IPS DF 19.7 (cell line): ENCODE measurements at places on chromosomes 2 and 18.

DNA sequence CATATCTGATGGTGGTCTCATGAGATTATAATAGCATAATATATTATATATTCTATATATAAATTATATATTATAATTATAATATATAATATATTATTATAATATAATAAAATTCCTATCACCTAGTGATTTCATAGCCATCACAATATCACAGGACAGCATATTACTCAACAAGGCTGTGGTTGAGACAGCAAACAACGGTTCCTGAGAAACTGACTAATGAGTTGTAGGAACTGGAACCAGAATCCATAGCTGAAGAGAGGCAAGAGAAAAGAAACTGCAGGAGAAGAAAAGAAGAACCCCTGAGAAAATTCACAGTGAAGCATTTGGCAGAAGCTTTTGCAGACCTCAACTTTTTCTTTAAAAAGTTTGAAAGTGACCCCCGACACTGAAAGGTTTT lies 84.0 kb downstream of the BCL2L11 start:
- DNase-seq, result no peak

DNA sequence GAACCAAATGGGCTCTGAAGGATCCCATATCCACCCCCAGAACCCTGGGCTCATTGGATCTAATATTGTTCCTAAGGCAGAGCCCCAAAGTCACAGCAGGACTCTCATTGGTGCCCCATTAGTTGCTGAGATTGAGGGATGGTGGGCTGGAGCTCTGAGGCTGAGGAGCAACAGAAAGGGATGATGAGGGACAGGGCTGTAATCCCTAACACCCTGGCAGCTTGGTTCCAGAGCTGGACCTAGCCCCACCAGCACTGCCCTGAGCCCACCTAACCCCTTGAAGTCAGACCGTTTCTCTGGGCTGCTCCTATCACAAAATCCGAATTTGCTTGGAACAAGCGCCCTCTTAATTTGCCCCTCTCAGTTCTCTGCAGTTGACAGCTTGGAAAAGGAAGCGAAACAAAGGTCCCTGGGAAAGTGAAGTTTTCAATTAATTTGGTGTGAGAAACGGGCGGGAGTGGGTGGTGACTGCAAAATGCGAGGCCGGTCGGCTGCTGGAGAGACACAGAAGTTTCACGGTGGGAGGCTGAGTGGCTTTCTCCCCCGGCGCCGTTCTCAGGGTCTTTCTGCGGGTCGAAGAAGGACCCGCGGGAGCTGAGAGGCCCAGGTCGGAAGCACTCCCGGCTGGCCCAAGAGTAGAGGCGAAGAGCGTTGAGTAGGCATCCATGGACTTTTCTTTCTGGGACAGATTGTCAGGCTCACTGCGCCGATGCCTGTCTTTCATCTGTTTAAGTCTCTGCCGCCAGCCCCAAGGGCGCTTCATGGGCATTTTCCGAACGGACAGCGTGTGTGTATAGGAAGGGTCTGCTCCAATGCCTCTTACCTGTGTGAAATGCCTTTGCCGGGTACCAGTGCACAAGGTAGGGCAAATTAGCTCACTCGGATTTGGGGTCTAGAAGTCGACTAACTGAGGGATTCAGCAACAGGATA lies 927 bp upstream of the HOXD13 start:
- DNase-seq, result no peak

DNA sequence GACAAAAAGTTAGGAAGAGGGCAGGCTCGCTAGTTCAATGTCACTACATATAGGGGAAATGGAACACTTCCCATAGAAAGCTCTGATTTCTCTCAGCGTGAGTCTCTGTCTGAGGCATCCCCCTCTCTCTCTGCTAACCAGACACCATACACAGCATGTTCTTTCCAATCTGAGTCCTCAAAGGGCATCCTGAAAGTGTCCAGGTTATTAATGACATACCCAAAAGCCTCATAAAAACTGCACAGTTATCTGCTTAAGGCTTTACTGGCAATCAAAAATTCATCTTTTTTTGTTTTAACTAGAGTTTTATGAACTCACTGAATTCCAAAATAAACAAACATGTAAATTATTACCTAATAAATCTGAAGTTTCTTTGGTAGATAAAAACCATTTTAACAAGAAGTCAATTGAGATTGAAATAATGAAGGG lies 137.4 kb downstream of the AFF3 start:
- no peak for DNase-seq

DNA sequence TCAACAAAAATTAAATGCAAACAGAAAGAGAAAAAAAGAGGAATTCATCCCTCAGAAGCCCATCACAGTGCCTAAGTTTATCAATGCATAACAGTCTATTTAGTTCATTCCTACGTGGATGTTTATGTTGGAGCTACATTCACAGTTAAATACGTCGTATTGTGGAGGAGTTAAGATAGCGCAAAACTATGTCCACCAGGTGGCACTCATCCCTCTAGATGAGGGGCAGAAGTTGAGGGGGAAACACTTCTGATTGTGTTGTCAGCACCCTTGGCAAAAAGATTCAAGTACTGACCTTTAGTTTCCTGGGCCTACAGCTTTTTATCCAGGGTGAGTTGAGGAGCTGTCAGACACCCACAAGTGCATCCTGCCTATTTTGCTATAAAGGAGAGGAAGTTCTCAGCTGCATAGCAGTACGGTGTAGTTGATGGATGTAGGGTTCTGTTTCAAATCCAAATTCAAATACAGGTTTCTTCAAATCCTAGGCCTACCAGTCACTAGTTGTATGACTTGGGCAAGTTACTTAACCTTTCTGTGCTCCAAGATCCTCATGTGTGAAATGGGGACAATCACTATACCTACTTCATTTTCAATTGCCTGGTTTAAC lies 26.8 kb upstream of the MYO1B start:
- peak; percentile 50 for DNase-seq

GRCh38 chr18:35861367-35862118 lies 110.9 kb upstream of the RMP24 start:
- no peak for DNase-seq

DNA sequence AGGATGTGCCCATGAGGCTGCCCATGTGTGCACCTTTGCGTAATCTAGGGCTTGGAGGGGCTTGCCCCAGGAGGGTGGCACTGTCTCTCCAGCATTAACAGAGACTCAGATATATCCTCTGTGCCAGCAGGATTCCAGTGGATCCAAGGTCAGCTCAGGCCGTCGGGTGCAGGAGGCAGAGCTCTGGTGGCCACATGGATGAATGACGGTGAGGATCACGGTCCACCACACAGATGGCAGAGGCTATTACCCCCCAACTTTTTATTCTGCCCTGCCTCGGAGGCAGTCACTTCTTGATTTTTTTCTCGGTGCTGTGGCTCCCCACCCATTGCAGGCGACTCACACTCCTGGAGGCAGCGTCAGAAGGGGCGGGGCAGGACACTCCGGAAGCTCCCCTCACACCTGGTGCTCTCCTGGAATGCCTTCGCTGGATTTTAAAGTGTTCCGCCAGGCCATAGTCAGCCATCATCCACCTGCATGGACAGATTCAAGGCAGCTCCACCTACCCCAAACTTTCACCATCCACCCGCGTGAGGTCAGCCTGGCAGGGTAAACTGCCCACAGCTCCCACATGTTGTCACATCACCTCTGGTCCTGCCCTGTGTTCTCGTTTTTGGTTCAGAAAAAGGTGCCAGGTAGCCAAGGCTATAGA lies 602.9 kb upstream of the RAB6C start:
- no peak for DNase-seq

DNA sequence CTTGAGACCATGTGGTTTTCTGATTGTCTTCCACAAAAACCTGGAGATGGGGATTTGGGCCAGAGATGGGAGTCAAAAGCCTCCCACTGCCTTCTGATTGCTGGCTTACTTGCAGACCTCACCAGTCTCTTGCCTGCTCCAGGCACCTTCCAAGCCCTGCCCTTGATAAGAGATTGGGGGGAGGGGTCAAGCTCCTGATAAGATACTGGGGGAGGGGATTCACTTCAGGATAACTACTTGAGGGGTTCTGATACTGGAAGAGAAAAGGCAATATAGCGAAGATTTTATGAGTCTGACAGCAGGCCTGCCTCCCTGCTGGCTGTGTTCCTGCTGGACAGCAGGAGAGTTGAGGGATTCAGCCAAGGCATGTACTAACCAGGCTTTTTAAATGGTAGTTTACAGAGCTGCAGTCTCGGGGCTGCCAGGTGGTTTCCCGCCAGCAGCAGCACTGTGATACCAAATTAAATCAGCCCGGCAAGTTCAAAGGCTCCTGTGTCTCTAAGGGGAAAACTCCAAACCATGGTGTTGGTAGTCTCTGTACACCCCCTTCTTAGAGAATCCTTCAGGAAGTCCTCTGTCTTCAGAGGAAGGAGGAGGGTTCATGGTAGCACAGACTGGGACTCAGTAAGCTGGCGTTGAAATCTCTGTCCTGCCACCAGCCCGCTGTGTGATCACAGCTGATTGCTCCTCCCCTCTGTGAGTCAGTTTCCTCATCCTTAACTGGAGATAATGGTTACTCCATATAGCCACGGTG lies 58.3 kb downstream of the FBXO36 start:
- peak; percentile 2 for DNase-seq

- no peak for DNase-seq
Measured at GRCh38 chr18:9866627-9867026, 19.1 kb upstream of the TXNDC2 start.

DNA sequence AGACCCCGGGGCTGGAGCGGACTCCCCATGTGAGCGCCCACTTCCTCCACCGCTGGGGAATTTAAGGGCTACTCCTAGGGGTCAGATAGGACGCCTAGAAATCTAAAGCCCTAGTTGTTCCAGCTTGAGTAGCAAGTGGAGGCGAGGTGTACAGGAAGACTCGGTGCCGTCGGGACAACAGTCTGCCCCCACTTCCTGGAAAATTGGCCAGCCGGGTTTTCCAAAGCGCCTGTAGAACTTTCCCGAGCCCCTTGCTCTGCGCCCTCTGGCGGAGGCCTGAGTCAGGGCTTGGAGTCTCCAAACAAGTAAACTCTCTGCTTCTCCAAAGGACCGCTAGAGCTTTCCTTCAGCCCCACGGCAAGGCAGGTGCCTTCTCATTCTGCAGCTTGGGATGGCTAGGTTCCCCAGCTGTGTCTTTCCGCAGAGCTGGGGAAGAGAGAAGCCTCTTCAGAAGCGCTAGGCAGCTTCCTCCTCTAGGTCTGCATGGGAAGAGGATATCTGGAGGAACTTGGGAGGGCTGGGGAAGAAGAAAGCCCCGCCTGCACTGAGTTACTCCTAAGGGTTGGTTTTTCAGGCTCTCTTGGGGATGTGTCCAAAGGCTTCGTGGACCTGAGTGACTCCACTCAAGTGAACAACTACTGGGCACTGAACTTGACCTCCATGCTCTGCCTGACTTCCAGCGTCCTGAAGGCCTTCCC lies 681 bp downstream of the SPR start:
- DNase-seq, result peak; percentile 77

GRCh38 chr2:178962805-178963433 lies 87.0 kb downstream of the CCDC141 start:
- no peak for DNase-seq

DNA sequence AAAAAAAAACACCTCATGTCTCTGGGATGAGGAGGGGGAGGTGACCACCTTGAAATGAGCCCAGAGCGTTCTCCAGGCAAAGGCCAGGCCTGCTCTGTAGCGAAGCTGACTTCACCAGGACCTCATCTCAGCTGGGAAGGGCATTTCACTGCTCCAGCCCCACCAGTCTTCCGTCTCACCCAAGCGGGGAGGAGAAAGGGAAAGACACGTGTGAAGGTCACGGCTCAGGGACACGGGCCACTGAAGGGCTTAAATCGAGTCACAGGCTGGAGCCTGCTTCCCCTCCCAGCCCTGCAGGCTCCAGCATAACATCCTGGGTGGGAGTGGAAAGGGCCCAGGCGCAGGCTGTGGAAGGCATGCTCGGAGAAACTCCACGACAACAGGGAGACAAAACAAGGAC lies 18.1 kb downstream of the THAP4 start:
- no peak for DNase-seq

GRCh38 chr2:223122781-223123180 lies 70.8 kb downstream of the KCNE4 start:
- no peak for DNase-seq

DNA sequence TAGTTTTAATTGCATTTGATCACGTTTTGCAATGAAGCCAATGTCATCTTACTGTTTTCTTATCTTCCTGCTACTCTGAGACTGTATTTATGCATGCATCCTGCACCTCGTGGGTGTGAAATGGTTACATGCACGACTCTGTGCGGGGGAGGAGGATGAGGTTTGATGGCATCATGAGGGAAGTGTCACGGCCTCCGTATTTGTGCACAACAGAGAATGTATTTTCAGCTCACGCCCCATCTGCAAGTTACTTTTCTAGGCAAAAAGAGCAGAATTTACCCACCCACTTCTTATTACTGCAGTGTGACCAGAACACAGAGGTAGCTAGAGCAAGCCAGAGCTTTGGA lies 145.1 kb downstream of the TDRD15 start:
- no peak for DNase-seq

DNA sequence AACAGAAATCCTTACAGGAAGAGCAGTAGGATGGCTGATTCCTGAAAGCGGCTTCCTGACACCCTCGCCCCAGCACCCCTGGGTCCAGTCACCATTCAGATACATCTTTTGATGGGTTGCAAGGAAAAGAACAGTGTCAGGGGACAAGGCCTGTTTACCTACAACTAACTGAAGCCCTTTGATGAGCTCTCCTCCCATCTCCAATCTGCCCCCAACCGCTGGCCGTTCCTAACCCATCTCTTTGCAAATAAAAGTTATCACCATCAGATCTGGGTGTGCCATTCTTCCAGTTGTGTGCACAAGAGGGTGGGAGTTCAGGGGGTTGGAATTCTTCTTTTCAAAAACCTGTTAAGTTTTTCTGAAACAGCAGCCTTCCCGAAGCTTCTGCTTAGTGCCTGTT lies 48.9 kb downstream of the ARL4C start:
- no peak for DNase-seq

DNA sequence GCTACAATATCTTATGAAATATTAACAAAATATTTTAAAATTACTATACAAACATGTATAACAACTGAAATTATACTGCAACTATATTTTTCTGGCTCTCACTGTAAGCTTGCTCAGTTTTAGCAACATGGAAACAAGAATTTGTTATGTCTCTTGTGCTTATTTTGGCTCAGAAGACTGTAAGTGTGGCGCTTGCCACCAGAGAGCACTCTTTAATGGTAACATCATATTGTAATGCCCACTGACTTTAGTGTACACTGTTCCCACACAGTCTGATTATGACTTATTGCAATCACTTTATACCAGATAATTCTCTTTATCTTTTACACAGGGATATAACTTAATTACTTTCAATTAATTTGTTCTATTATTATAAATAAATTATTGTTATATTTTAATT lies 1500.6 kb upstream of the TMEFF2 start:
- no peak for DNase-seq

- no peak for DNase-seq
Measured at GRCh38 chr2:230650585-230651137, 62.0 kb upstream of the CAB39 start.
